ENCODE measurements at places on chromosomes 11 and 22. TPM values are rescaled to one million over a fixed set of nuclear protein-coding genes. Genes with fewer than 3 reads are reported as not detected.

The JAML gene
- total RNA-seq = 120 TPM

The BARX2 gene
- total RNA-seq = not detected

The GGTLC2 gene
- not detected for total RNA-seq

The KCNQ1OT1 gene
- 0.19 TPM for total RNA-seq

The OR52I1 gene
- not detected for total RNA-seq

The KRTAP5-10 gene
- not detected for total RNA-seq

The MUC5B gene
- not detected for total RNA-seq

The OR10A2 gene
- total RNA-seq = 0.05 TPM

The FADS3 gene
- 2.1 TPM for total RNA-seq

The ADM gene
- 3.8 TPM for total RNA-seq

- H3K27me3 ChIP-seq = no peaks in the 10 kb centered on the region
- no peak overlapping the region for H3K27ac ChIP-seq
- no peak for DNase-seq
- H3K36me3 ChIP-seq = no peaks in the 10 kb centered on the region
Measured at GRCh38 chr22:35064664-35065063, 1.3 kb upstream of the ISX start.

- no peak overlapping the region for H3K27ac ChIP-seq
- H3K4me1 ChIP-seq = no peaks in the 10 kb centered on the region
- no peaks in the 10 kb centered on the region for H3K27me3 ChIP-seq
Measured at GRCh38 chr11:7072401-7073028, 16.3 kb upstream of the RBMXL2 start.

- H3K27ac ChIP-seq = no peak overlapping the region
- no peaks in the 10 kb centered on the region for H3K36me3 ChIP-seq
- H3K27me3 ChIP-seq = no peaks in the 10 kb centered on the region
- H3K4me1 ChIP-seq = no peaks in the 10 kb centered on the region
Measured at GRCh38 chr22:19875531-19876313, 21.0 kb upstream of the GNB1L start.

DNA sequence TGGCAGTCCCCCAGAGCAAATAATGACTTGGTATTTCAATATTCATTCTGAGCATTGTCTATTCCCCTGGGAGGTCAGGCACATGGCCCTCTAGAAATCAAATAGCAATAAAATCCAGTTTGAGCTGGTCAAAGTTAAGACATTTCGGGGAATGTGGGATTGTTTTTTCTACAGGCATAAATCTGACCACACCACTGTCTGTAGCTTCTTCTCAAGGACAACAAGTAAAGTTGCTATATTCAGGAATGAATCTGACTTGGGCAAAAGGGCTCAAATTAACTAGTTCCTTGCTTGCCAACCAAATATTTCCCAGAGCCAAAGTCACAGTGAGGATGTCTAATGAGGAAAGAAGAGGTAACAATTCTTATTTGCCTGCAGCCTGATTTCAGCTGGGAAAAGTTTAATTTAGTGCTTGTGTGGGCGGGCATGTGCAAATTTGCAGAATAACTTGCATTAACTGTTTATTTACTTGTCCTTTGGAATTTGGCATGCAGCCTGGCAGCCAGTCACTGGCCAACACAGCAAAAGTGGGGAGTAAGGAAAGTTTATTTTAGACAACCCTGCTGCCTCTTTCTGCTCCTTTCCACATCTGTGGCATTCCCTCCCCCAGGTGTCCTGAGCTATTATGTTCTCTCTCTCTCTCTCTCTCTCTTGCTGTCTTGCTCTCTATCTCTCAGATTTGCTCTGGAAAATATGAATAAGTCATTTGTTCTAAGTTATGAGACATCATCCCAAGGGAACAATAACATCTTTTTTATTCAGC lies 51.2 kb upstream of the ARHGAP20 start:
- no peaks in the 10 kb centered on the region for H3K4me1 ChIP-seq
- H3K36me3 ChIP-seq = no peaks in the 10 kb centered on the region
- H3K4me3 ChIP-seq = no peak overlapping the region
- H3K27ac ChIP-seq = no peak overlapping the region
- DNase-seq = no peak

DNA sequence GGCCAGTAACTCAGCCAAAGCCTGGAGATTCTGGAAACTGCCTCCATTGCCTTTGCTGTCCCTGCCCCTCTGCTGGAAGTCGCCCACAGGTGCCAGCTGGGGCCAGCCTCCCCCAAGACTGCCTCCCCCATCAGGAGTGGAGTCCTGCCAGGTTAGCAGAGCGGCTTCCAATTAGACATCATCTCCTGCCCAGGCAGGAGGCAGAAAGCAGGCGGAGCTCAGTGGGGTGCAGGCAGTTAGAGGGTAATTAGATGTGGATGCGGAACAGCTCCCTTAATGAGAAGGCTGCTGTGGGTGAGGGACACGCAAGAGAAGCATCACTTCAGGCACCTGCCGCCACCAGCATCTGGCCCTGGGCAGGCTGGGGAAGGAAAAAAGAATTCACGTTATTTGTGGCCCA lies 90.9 kb upstream of the TP53I11 start:
- H3K27me3 ChIP-seq = no peaks in the 10 kb centered on the region
- DNase-seq = no peak
- H3K4me1 ChIP-seq = no peaks in the 10 kb centered on the region
- H3K4me3 ChIP-seq = no peak overlapping the region
- no peak overlapping the region for H3K27ac ChIP-seq

DNA sequence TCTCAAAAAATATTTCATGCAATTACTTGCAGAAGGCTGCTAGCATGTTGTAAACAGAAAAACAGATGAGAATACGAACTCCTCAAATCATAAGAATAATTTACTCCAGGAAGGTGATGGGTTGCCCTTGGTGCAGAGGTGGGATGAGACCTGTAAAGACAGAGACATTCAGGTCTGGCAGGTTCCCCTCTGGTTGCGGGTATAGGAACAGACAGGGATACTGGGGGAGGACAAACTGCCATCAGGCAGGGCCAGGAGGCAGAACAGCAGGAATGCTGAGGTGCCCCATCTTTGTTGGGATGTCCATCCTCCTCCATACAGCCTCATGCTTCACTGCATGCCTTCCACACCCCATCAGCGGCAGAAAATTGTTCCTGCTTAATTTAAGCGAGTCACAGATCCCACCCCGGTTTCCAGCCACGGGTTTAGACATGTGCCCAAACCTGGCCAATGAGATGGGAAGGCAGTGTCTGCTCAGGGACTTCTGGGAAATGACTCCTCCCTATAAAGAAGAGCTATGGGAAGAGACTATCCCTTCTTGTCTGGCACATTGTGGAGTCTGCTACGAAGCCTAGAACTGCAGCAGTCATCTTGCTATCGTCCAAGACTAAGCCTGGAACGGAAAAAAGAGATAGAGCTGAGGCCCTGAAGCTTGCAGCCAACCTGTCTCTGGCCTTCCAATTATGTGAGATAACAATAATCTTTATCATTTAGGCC lies 23.1 kb upstream of the IRAG1 start:
- no peaks in the 10 kb centered on the region for H3K4me1 ChIP-seq
- H3K27me3 ChIP-seq = no peaks in the 10 kb centered on the region
- H3K27ac ChIP-seq = no peak overlapping the region
- DNase-seq = no peak
- no peak overlapping the region for H3K4me3 ChIP-seq

- peak overlapping the region; percentile 52 for H3K4me3 ChIP-seq
- H3K27me3 ChIP-seq = no peaks in the 10 kb centered on the region
- H3K4me1 ChIP-seq = peaks cover 84% of the 10 kb centered on the region
- peaks cover 36% of the 10 kb centered on the region for H3K36me3 ChIP-seq
- H3K27ac ChIP-seq = peak overlapping the region; percentile 80
Measured at GRCh38 chr11:6402061-6402470, 11.8 kb downstream of the SMPD1 start.

- no peak for DNase-seq
- H3K4me3 ChIP-seq = no peak overlapping the region
- H3K36me3 ChIP-seq = no peaks in the 10 kb centered on the region
- H3K27me3 ChIP-seq = no peaks in the 10 kb centered on the region
- no peak overlapping the region for H3K27ac ChIP-seq
Measured at GRCh38 chr11:21896216-21896615, 296.7 kb upstream of the ANO5 start.

- H3K4me1 ChIP-seq = no peaks in the 10 kb centered on the region
- H3K27ac ChIP-seq = no peak overlapping the region
- no peak for DNase-seq
- H3K4me3 ChIP-seq = no peak overlapping the region
- peaks cover 5% of the 10 kb centered on the region for H3K36me3 ChIP-seq
- no peaks in the 10 kb centered on the region for H3K27me3 ChIP-seq
Measured at GRCh38 chr22:24176630-24177029, 4.7 kb upstream of the SUSD2 start.

DNA sequence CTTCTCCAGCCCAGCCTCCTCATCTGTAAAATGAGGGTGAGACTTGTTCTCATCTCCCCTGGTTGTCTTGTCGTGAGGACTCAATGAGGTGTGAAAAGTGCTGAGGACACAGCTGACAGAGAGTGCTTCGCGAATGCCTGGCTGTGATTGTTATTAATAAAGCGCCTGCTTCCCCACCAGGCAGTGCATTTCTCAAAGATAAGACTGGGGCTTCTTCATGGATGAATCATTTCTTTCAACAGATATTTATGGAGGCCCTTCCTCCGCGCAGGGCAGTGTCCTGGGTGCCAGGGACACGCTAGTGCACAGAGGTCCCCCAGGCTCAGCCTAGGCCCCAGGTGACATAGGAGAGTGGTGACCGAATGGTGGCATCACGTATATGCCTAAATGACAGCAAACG lies 34.3 kb upstream of the SHISAL1 start:
- no peaks in the 10 kb centered on the region for H3K36me3 ChIP-seq
- DNase-seq = no peak
- no peak overlapping the region for H3K27ac ChIP-seq
- no peak overlapping the region for H3K4me3 ChIP-seq

- DNase-seq = no peak
- no peak overlapping the region for H3K4me3 ChIP-seq
Measured at GRCh38 chr11:110755941-110756340, 43.7 kb upstream of the ARHGAP20 start.

- H3K4me1 ChIP-seq = no peaks in the 10 kb centered on the region
- no peaks in the 10 kb centered on the region for H3K36me3 ChIP-seq
- no peak overlapping the region for H3K27ac ChIP-seq
Measured at GRCh38 chr11:93491973-93492372, 51.2 kb downstream of the SMCO4 start.

- no peak for DNase-seq
- no peaks in the 10 kb centered on the region for H3K4me1 ChIP-seq
- H3K36me3 ChIP-seq = no peaks in the 10 kb centered on the region
Measured at GRCh38 chr11:94727819-94728218, 40.3 kb upstream of the AMOTL1 start.

DNA sequence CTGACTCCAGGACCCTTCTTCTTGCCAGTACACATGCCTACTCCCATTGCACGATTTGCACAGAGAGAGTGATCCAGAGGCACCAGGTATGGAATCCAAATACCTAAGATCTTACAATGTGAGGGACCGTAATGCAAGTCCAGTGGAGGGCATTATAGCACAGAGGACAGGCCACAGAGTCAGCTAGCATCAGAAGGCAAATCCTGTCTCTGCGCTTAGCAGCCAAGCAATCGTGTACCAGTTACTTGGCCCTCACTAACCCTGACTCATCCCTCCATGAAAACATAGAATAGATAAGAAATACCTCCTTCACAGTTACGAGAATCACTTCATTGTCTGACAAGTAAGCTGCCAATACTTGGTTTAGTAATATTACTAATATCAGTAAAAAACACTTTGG lies 69.7 kb upstream of the SLC6A5 start:
- no peaks in the 10 kb centered on the region for H3K36me3 ChIP-seq
- H3K27ac ChIP-seq = no peak overlapping the region
- H3K4me1 ChIP-seq = no peaks in the 10 kb centered on the region
- no peaks in the 10 kb centered on the region for H3K27me3 ChIP-seq
- no peak for DNase-seq

DNA sequence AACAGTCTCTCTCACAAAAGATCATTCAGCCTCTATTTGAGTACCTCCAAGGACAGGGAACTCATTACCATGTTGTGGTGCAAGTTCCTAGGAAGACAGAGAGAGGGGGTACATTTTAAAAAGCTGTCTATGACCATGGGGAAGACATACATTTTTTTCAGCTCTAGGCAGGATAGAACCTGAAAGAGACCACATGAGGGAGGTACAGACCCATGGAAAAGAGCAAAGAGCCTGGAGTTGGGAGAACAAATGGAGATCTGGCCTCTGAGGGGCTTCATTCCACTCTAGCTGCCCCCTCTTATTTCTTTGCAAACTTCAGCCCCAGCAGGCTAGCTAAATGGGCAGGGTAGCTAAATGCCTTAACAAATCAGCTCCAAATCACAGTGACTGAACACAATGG lies 36.3 kb downstream of the KCNC1 start:
- no peak for DNase-seq
- H3K36me3 ChIP-seq = no peaks in the 10 kb centered on the region
- H3K27me3 ChIP-seq = no peaks in the 10 kb centered on the region
- H3K4me3 ChIP-seq = no peak overlapping the region
- no peak overlapping the region for H3K27ac ChIP-seq
- H3K4me1 ChIP-seq = no peaks in the 10 kb centered on the region

- no peak overlapping the region for H3K4me3 ChIP-seq
- no peaks in the 10 kb centered on the region for H3K27me3 ChIP-seq
- H3K36me3 ChIP-seq = no peaks in the 10 kb centered on the region
- DNase-seq = no peak
- H3K4me1 ChIP-seq = no peaks in the 10 kb centered on the region
Measured at GRCh38 chr11:30174265-30175020, 56.4 kb upstream of the FSHB start.
